ENCODE measurements at places on chromosomes 2 and 18. TPM values are rescaled to one million over a fixed set of nuclear protein-coding genes. Genes with fewer than 3 reads are reported as not detected.

The TEX44 gene
- not detected for total RNA-seq

The CCL20 gene
- not detected for total RNA-seq

The PCARE gene
- total RNA-seq: not detected

The DSG4 gene
- total RNA-seq: not detected

The SLC23A3 gene
- total RNA-seq: 8.1 TPM

The VSNL1 gene
- 0.66 TPM for total RNA-seq

Data from smooth muscle cell of the pulmonary artery (primary cell).